ENCODE measurements at places on chromosomes 3 and 15. TPM values are rescaled to one million over a fixed set of nuclear protein-coding genes. Genes with fewer than 3 reads are reported as not detected.

GRCh38 chr3:177764377-177764912 lies 567.2 kb upstream of the TBL1XR1 start:
- no peaks in the 10 kb centered on the region for H3K4me1 ChIP-seq
- H3K4me3 ChIP-seq: no peak overlapping the region
- H3K27me3 ChIP-seq: no peaks in the 10 kb centered on the region
- no peak overlapping the region for H3K27ac ChIP-seq
- DNase-seq: no peak

MKRN2 gene
- 28.2 TPM for total RNA-seq

- H3K36me3 ChIP-seq: no peaks in the 10 kb centered on the region
- no peak for DNase-seq
- H3K4me1 ChIP-seq: no peaks in the 10 kb centered on the region
- no peaks in the 10 kb centered on the region for H3K27me3 ChIP-seq
- no peak overlapping the region for H3K27ac ChIP-seq
These were observed 48.5 kb downstream of the ACAA1 start for GRCh38 chr3:38088126-38089078.

- H3K36me3 ChIP-seq: no peaks in the 10 kb centered on the region
- peaks cover 8% of the 10 kb centered on the region for H3K4me1 ChIP-seq
These were observed 6.2 kb upstream of the NEDD4 start for GRCh38 chr15:55999658-56000057.

NR1I2 gene
- total RNA-seq: 1.0 TPM

DNA sequence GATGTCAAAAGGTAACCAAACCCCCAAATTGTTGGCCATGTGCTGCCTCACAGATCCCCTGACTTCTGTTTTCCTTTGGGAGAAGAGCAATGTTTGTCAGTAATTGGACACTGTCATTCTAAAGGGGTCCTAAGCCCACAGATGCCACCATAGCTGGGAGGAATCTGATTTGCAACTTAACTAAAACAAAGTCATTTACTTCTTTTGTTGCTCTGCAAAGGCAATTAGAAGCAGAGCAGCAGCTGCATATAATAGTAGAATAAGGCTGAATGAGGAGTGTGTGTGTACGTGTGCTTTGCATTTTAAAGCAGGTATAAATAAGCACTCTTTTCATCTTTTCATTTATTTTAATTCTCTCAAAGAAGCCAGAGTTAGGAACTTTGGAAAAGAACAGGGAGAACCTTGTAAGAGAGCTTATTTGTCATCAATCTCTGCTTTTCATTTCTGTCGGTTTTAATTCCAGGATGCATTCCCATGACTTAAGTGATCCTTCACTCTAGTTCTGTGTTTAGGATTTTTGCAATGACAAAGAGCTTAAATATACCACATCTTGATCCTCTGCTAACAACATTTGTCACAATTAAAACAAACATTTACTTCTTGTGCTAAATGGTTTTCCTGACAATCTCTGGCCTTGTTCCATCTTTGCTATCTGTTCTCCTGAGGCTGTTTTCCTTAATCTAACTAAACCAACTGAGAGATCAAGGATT lies 530.2 kb upstream of the CBLB start:
- H3K27me3 ChIP-seq: no peaks in the 10 kb centered on the region
- peaks cover 6% of the 10 kb centered on the region for H3K4me1 ChIP-seq
- DNase-seq: no peak

ITPKA gene
- total RNA-seq: 6.1 TPM

DNA sequence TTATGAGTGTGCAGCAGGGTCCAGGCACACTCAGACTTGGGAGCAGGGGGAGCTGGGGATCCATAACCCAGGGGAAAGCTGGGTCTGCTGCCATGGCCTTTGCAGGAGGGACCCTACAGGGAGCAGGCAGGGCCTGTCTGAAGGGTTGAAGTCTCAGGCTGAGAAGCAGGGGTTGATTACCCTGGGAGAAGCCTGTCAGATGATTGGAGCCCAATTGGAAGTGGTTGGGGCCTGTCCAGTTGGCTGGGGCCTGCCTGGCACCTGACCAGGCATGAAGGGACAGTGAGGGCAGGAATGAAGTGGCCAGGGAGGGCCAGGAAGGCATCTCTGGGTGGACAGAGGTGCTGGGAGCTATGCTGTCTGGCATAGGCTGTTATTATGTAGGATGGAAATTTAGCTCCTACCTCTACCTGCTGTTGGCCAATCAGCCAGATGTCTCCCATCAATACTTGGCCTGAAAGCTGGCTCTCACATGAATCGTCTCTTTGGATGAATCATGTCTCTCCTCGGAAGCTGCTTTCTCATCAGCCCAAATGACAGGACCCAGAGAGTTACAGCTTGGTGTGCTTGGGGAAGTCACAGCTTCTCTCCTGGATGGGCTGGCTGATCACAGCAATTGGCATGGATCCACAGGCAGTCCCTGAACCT lies 27.4 kb upstream of the SLCO2A1 start:
- H3K4me1 ChIP-seq: no peaks in the 10 kb centered on the region
- H3K27me3 ChIP-seq: no peaks in the 10 kb centered on the region
- no peak for DNase-seq
- no peak overlapping the region for H3K4me3 ChIP-seq
- no peak overlapping the region for H3K27ac ChIP-seq
- no peaks in the 10 kb centered on the region for H3K36me3 ChIP-seq

All from activated CD8-positive, alpha-beta T cell treated with anti-CD3 and anti-CD28 coated beads for 36 hours (primary cell).